ENCODE measurements at places on chromosomes 3 and 15. TPM values are rescaled to one million over a fixed set of nuclear protein-coding genes. Genes with fewer than 3 reads are reported as not detected.

Gene STAB1
- total RNA-seq = 21.2 TPM

Gene ALDH1A2
- total RNA-seq = 1.8 TPM

Gene ZNF774
- 2.4 TPM for total RNA-seq

Gene SEMA5B
- total RNA-seq = not detected

Gene CADM2
- not detected for total RNA-seq

Gene AP3S2
- 20.6 TPM for total RNA-seq

Gene XPC
- total RNA-seq = 13.4 TPM

All from esophagus mucosa (tissue), 1 donor.